ENCODE measurements at places on chromosomes 5 and 9.

- DNase-seq, result no peak
Measured at GRCh38 chr9:87195306-87195705, 248.0 kb upstream of the GAS1 start.

GRCh38 chr9:131418143-131419025, 24.5 kb downstream of the PRRC2B start:
- DNase-seq, result no peak

DNA sequence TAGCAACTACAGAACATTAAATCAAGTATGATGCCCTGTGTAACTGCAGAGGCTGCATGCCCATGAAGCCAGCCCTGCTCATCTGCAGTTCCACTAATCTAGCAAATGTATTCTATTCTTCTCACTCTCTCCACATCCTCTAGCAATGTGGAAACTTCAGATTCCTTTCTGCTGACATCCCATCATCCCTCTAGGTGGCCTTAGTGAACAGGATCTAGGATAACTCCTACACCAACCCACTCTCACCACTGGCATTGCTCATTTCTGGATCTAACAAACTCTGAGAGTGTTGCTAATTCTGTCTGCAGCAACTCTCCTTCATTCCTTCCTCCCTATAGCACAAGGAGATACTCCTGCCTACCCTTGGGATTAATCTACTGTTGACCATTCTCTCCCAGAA, 80.8 kb downstream of the FAM81B start:
- no peak for DNase-seq

GRCh38 chr5:3179220-3179619, 416.4 kb upstream of the IRX1 start:
- no peak for DNase-seq

GRCh38 chr5:34715711-34716110, 59.6 kb downstream of the RAI14 start:
- no peak for DNase-seq

GRCh38 chr5:62562867-62563266, 15.8 kb upstream of the LRRC70 start:
- DNase-seq, result no peak

- no peak for DNase-seq
Measured at GRCh38 chr5:69217151-69217511, 17.6 kb upstream of the CDK7 start.

GRCh38 chr9:13295556-13295955, 16.1 kb upstream of the MPDZ start:
- DNase-seq, result no peak

DNA sequence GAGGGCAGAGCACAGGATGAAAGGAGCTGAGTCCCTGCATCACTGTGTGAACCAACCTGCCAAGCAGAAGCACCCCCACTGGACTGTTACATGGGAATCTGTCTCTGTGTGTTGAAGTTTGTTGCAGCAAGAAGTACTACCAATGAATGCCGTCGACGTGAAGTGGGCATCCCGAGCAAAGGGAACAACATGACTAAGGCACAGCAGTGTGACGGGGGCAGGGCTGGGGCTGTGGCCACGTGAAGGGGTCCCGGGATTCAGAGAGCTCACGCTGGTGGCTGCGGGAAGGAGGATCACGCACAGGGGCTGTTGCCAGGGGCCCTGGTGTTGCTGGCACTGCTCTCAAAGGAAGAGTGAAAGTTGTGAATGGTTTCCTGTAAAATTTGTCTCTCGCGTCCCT, 27.5 kb upstream of the GABBR2 start:
- no peak for DNase-seq

DNA sequence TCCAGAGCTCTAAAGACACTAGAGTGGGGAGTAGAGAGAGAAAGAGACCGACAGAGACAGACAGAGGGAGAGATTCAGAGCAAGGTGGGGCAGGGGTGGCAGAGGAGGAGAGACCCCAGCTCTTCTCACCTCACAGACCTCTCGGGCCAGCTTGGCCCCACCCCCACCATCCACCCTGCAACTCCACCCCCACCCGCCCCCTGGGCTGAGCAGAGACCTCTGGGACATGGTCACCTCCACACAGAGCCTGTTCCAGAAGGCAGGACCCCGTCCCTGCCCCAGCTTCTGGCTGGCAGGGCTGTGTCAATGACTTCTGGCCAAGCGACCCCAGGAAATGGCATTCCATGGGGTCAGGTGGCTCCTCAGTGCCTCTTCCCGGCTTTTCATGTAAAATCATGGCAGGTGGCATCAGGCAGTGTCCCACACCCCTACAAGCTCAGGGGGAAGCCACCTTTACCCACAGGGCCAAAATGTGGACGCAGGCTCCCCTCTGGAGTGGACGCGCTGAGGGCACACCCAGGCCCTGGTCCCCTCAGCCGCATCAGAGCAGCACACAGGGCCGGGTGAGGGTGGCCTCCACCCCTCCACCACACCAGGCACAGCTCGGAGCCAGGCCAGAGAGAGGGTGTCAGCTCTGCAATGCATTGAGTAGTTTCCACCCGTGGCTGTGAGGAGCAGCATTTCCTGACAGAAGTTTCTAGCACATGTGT, 131.2 kb upstream of the LPCAT1 start:
- DNase-seq, result no peak

GRCh38 chr9:78428640-78429039, 131.7 kb downstream of the PSAT1 start:
- DNase-seq, result no peak

- DNase-seq, result no peak
Measured at GRCh38 chr5:80569086-80569960, 757 bp downstream of the ANKRD34B start.

DNA sequence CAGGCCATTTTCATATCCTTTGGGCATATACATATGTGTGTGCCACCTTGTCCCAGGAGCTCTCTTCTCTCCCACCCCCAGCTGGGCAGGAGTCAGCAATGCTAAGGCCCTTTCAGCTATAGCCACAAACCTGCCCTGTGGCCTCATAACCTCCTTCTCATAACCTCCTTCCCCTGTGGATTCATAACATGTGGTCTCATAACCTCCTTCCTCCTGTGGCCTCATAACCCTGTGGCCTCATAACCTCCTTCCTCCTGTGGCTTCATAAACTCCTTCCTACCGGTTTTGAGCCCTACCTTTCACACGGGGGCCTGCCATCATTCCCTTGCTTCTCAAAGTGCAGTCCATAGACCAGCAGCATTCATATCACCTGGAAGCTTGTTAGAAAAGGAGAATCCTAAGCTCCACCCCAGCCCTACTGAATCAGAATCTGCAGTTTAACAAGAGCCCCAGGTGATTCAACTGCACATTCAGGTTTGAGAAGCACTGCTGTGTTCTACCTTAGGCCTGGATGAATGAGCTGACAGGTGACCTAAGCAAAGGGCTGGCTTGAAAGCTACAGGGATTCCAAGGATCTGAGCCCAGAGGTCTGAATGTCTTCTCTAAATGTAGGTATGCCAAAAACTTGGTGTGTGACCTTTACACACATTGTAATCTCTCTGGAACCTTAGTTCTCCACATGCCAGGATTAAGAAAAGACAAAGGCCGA, 41.9 kb upstream of the PLPP6 start:
- DNase-seq, result no peak

DNA sequence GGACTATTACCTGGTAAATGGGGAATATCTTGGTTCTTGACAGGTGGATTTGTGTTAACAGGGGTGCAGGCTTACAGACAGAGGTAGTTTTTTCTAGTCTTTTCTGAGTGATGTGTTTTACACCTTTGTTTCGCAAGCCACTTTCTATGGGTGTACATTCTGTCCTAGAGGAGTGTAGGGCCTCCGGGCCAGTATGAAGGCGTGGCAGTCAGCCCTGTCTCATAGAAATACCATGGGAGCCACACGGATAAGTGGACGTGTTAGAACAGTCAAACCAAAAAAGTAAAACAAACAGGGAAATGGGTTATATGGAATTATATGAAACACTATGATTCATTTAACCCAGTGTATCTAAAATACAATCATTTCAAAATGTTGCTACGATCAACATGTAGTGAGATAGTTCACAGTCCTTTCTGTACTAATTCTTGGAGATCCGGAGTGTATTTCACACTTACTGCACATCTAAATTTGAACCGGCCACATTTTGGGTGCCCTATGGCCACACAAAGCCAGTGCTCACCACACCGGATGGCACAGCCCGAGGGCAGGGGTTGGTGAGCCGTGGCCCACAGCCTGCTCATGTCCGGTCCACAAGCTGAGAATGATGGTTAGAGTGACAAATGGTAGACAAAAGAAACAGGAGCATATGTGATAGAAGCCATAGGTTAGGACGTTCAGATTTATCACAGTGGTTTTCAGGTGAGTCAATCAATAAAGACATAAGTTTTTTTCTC, 80.1 kb upstream of the IRX4 start:
- no peak for DNase-seq

- DNase-seq, result no peak
Measured at GRCh38 chr5:69270840-69271239, 36.2 kb downstream of the CDK7 start.

DNA sequence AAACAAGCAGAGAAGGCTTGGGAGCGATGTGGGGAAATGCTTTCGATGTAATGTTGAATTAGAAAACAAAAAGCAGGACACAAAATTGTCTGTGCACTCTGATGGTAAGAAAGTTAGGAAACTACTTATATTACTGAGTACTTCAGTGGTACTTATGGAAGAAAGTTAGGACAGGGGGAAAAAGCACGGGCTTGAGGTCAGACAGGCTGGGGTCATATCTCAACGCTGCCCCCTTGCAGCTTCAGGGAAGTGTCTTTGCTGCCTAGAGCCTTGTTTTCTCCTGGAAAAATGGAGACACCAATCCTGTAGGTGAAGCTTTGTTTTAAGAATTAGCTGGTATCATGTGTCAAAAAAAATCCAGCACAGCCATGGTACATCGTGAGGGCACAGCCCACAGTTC, 23.0 kb downstream of the NEURL1B start:
- no peak for DNase-seq

DNA sequence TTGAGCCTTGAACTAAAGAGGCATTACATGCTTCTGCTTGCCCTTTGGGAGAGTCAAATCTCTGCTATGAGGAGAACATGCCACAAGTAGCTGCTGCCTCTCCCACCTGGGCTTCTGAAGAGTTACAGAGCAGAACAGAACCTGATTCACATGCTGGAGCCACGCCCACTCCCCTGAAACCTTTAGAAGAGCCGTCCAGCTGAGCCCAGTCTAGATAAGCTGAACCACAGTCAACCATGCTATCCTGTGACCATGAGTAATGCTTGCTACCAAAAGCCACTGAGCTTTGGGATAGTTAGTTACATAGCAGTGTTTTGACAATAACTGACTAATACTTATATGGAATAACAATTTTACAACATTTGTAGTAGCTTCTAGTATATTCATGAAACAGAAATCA, 111.0 kb upstream of the VCAN start:
- DNase-seq, result no peak

DNA sequence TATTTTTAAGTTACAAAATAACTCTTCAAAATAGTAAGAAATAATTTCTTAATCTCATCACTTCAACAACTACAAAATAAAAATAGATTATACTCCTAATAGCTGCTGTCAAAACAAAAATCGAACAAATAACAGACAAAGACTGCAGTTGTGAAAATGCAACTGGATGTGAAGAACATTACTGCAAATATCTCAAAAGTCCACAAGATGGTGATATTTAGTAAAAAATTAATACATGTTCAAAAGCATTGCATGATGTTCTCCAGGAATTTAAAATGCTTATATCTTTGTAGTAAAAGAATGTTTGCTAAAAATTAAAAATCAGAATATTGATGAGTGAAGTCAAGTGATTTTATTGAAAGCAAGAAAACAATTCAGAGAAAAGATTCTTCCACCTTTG, 66.2 kb downstream of the MPDZ start:
- DNase-seq, result no peak

- no peak for DNase-seq
Measured at GRCh38 chr5:103120607-103121200, 603 bp downstream of the PPIP5K2 start.

DNA sequence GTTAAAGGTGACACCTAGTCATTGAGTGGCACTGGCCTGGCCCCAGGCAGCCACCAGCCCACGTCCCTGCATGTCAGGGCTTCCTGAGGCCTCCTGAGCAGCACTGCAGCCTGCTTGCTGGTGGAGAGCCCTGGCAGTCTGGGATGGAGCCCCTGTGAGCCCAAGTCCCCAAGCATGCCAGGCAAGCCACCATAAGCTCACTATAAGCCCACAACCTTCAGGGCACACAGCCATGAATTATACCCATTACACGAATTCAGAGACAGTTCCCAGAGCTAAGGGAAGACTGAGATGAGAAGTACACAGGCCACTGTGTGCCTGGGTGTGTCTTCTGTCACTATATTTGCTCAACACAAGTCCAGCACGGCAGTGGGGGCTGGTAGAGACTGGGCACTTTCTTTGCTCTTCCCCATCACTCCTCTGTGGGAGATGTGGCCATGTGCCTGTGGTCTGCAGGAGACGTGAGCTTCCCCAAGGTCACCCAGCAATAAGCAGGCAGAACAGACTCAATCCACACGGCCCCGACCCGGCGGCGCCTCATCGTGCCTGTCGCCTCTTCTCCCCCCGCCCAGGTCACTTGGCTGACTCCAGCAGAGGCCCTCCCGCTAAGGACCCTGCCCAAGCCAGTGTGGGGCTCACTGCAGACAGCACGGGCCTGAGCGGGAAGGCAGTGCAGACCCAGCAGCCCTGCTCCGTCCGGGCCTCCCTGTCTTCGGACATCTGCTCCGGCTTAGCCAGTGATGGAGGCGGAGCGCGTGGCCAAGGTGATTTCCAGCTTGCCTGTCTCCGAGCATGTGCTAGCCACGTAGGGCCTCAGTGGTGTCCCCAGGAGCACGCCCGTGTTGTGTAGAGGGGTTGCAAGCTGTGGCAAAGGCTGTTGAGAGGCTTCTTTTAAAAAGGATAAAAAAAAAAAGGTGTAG, 114.8 kb downstream of the WNK2 start:
- DNase-seq, result no peak

DNA sequence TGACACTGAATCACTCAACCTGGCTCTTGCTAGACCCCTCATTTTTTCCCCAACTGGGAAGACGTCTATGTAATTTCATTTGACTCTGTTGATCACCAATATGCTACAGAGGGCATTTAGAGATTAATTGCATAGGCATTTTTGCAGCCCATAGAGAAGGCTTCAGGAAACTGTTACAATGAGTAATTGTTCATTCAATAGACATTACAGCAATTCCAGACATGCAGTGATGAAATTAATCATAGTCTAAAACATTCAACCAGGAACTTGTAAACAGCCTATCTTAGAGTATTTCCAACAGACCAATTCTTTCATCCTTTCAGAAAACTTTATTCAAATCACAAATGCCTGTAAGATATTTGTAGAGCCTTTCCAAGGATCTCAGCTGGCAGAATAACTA, 122.3 kb downstream of the MARCHF11 start:
- DNase-seq, result no peak

DNA sequence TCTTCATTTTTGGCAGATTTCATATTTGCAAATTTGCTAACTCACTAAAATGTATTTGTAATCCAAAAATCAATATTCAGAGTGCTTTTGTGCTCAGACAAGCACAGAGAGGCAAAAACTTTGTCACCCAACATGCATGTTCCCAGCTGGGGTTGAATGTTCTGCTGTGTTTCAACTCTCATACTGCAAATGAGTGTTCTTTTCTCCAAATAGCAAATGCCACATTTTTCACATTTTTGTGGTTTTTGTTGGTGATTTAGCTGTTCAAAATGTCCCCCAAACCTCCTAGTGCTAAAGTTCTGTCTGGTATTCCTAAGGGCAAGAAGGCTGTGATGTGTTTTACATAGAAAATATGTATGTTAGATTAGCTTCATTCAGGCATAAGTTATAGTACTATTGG, 87.3 kb upstream of the PCSK5 start:
- no peak for DNase-seq
